Bronchial epithelial cell (primary cell): ENCODE measurements at places on chromosomes 2 and 18. TPM values are rescaled to one million over a fixed set of nuclear protein-coding genes. Genes with fewer than 3 reads are reported as not detected.

GRCh38 chr2:204325468-204325867, 219.8 kb upstream of the PARD3B start:
- DNase-seq, result peak; percentile 75

- DNase-seq, result no peak
Observed at GRCh38 chr18:70181725-70182124, 23.8 kb downstream of the RTTN start.

- no peak for DNase-seq
Observed at GRCh38 chr2:237572742-237573101, 6.3 kb downstream of the PRLH start.

DNA sequence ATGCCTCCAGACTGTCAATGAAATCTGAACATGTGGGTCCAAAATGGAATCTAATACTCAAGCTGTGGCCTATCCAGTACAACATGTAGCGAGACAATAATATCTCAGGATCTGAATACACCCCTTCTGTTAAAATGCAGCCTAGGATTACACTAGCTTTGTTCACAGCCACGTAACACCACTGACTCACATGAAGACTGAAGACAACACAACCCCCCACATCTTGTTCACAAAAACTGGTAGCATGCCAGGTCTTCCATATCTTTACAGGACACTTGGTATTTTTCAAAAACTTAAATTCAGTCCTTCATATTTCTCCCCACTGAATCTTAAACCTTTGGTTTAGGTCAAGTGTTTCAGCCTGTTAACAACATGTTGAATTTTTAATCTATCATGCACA, 84.2 kb downstream of the SLC8A1 start:
- peak; percentile 79 for DNase-seq

- no peak for DNase-seq
Observed at GRCh38 chr2:23703037-23703582, 223.8 kb downstream of the ATAD2B start.

DNA sequence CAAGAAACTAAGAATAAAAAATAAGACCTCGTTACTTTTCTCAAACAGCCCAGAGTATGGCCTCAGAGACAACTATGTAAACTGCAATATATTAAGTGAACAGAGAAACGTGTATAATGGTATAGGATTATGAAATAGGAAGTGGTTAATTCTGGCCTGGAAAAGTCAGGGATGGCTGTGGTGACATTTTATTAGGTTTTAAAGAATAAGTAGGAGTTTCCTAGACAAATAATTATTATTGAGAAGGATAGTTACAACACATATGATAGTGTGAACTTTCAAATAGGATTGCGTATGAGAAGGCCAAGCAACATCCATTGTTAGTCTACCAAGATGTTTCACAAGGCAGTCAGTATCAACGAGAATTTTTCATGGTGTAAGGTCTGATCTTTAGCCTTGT, 244.1 kb downstream of the LPIN1 start:
- DNase-seq, result no peak

DNA sequence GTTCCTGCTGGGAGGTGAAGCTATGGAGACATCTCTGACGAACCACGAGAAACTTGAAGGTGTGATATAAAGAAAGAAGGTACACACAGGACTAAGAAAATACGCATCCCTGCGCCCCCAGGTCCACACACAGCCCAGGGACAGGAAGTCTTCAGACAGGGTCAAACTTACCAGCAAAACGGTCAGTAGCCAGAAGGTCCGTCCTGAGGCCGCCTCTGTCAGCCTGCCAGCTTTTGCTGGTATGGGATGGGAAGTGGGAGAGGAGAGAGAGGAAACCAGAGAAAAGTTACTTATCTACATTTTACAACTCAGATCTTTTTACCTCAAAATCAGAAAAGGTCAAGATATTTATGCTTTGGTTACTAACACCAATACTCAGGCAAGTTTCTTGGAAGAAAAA, 47.2 kb downstream of the HDLBP start:
- no peak for DNase-seq

GRCh38 chr2:31381601-31382000, 32.9 kb downstream of the XDH start:
- no peak for DNase-seq

GRCh38 chr2:157488877-157489276, 45.0 kb upstream of the CYTIP start:
- DNase-seq, result no peak

Gene EIF2B4
- 29.7 and 32.4 TPM in 2 replicates for total RNA-seq

Gene SCN2A
- total RNA-seq, result under 0.01 TPM in 2 replicates

Gene ASB18
- 0.38 TPM in 1 of 2 replicates, not detected in the other for total RNA-seq

Gene TTL
- total RNA-seq, result 23.2 and 26.6 TPM in 2 replicates
